ENCODE measurements at places on chromosomes 1 and 21. TPM values are rescaled to one million over a fixed set of nuclear protein-coding genes. Genes with fewer than 3 reads are reported as not detected.

DNA sequence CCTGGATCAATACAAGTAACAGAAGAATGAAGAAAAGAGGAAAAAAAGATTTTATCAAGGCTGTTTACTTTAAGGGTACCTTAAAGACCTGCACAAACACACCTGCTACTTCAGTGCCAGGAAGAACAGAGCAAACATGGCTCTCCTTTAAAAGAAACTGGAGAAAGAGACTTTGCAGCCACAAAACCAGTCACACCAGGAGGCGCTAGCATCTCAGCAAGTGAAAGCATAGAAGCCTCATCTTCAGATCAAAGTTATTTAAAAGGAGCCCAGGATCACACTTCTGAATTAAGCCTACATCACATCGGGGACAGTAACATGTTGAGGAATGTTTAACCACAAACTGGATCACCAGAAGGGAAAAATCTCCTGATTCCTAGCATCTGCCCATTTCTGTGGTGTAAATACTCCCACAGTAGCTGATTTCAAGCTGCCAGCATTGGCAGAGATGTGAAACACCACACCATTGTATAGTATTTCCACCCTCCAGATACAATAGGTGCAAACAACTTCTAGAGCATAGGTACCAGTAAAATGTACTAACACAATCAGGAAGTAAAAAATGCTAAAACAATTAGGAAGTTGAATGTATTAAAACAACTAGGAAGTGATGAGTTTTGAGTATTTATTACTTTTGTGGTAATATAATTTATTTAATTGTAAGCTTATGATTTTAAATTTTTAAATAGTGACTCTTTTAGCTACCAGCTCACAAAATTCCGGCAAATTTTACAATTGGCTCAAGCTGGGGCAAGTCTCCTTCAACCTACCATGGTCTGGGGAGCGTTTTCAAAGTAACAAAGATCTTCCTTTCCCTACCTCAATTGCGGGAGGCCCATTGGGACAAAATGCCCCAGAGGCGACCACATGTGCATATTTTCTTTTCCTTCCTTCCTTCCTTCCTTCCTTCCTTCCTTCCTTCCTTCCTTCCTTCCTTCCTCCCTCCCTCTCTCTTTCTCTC lies 105.3 kb upstream of the CLDN14 start:
- H3K4me1 ChIP-seq = no peaks in the 10 kb centered on the region
- no peaks in the 10 kb centered on the region for H3K36me3 ChIP-seq
- H3K27ac ChIP-seq = no peak overlapping the region
- peaks cover 35% of the 10 kb centered on the region for H3K27me3 ChIP-seq
- H3K4me3 ChIP-seq = no peak overlapping the region
- no peak for DNase-seq

DNA sequence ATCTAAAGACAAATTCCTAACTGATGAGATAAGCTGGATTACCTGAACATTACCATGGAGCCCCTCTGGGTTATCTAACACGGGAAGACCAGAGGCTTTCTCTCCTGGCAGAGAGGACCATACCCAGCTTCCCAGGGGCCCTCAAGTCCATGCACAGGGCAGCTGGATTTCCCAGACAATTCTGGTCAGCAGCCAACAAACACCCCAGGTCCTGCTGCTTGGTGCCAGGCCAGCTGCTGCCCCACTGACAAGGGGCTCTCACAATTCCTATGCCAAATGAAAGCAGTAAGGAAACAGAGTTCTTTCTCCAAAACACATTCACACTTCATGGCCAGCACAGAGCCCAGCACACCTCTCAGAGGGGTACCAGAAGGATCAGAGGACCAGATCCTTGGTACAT lies 114.2 kb downstream of the HLCS start:
- no peak overlapping the region for H3K4me3 ChIP-seq
- H3K27me3 ChIP-seq = no peaks in the 10 kb centered on the region
- no peaks in the 10 kb centered on the region for H3K4me1 ChIP-seq
- no peak for DNase-seq

CR1 gene
- 0.20 TPM for total RNA-seq

- no peaks in the 10 kb centered on the region for H3K27me3 ChIP-seq
- H3K36me3 ChIP-seq = no peaks in the 10 kb centered on the region
- DNase-seq = no peak
- no peak overlapping the region for H3K27ac ChIP-seq
Measured at GRCh38 chr1:80987106-80987505, 813.6 kb upstream of the ADGRL2 start.

GRCh38 chr1:102896771-102897170 lies 211.6 kb downstream of the COL11A1 start:
- H3K27me3 ChIP-seq = no peaks in the 10 kb centered on the region
- DNase-seq = no peak
- no peak overlapping the region for H3K27ac ChIP-seq
- H3K4me1 ChIP-seq = no peaks in the 10 kb centered on the region
- no peak overlapping the region for H3K4me3 ChIP-seq
- H3K36me3 ChIP-seq = no peaks in the 10 kb centered on the region

SORT1 gene
- total RNA-seq = 110 TPM

DNA sequence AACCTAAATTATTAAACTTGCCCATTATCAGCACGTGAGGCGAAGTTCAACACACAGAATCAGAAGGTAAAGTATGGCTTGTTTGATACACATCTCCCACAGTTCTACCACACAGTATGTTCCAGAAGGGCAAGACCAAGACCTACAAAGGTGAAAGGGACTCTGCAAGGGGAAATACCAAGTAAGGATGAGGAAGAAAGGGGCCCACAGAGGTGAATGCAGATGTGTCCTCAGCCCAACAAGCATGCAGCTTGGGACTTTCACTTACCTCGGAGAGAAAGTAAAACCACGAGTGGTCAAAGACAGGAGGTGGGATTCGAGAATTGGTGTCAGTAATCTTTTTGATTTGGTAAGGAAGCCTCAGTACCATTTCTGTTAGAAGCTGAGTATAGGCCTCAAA lies 85.8 kb downstream of the UBR4 start:
- H3K4me1 ChIP-seq = no peaks in the 10 kb centered on the region

- no peak overlapping the region for H3K27ac ChIP-seq
- no peak overlapping the region for H3K4me3 ChIP-seq
- H3K36me3 ChIP-seq = no peaks in the 10 kb centered on the region
- H3K27me3 ChIP-seq = no peaks in the 10 kb centered on the region
- H3K4me1 ChIP-seq = peaks cover 37% of the 10 kb centered on the region
- no peak for DNase-seq
Measured at GRCh38 chr1:109883248-109883955, 27.2 kb upstream of the CSF1 start.
